ENCODE measurements at places on chromosomes 7 and 10. TPM values are rescaled to one million over a fixed set of nuclear protein-coding genes. Genes with fewer than 3 reads are reported as not detected.

Gene ARID5B
- 44.7 TPM for polyA plus RNA-seq

Gene CALML3
- not detected for polyA plus RNA-seq

Gene EPHA1
- 18.3 TPM for polyA plus RNA-seq

Gene WAC
- 146 TPM for polyA plus RNA-seq

Gene RTKN2
- 12.1 TPM for polyA plus RNA-seq

Gene TSPAN33
- 79.6 TPM for polyA plus RNA-seq

Gene POU6F2
- 0.18 TPM for polyA plus RNA-seq
